ENCODE measurements at places on chromosomes 5 and 9. TPM values are rescaled to one million over a fixed set of nuclear protein-coding genes. Genes with fewer than 3 reads are reported as not detected.

GRCh38 chr5:79074641-79075040 is 5.1 kb downstream of the BHMT2 start:
- H3K27ac ChIP-seq = no peak overlapping the region
- H3K4me1 ChIP-seq = no peaks in the 10 kb centered on the region
- no peaks in the 10 kb centered on the region for H3K36me3 ChIP-seq
- H3K4me3 ChIP-seq = no peak overlapping the region
- no peaks in the 10 kb centered on the region for H3K27me3 ChIP-seq

DNA sequence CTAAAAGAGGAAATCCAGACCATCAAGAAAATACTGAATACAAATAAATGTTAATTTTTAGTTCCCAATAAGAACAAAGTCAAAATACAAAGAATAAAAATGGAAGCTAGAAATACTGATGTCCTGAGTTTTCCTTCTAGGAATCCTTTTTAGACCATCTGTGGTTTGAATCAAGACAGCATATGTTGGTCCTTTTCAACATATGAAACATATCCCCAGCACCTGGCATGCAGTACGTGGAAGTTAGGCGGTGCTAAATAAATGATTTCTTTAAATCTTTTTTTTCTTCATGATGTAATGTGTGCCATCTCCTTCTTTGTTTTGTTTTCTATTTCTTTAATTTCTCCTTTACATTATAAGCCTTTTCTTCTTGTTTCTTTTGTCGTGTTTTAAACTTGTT is 34.0 kb downstream of the KIAA1958 start:
- no peaks in the 10 kb centered on the region for H3K27me3 ChIP-seq
- H3K4me3 ChIP-seq = no peak overlapping the region
- no peaks in the 10 kb centered on the region for H3K4me1 ChIP-seq
- H3K36me3 ChIP-seq = no peaks in the 10 kb centered on the region
- DNase-seq = no peak

DNA sequence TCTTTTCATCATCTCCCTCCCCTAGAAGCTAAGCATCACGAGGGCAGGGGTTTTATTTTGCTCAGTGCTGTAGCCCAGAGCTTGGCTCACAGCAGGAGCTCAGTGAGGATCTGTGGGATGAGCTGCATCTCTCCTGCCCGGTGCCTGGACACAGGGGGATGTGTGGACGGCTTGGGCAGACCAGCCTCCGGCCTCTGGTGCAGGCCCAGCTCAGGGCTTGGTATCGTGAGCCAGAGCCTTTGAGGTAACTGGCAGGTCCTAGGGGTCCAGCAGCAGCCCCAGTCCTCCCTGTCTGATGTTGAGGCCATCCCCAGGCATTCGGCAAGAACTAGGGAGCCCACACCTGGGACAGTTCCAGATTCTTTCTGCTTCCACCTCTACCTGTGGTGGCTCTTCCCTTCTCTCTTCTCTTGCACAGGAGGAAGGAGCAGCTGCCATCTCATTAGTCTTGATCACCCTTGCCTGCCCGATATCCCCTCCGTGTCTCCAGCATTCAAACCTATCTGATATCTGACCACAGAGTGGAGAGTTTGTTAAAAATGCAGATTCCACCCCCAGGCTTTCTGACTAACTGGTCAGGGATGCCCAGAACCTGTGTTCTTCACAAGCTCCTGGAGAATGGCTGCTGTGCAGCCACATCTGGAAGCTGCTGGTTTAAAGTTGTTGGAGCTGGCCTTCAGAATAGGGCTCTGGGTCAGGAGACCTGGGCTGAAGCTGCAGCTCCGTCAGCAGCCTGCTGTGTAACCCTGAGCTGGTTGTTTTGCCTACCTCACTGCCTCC is 7.9 kb upstream of the SLC6A7 start:
- no peak overlapping the region for H3K27ac ChIP-seq
- H3K4me3 ChIP-seq = no peak overlapping the region
- H3K27me3 ChIP-seq = peaks cover 23% of the 10 kb centered on the region
- H3K4me1 ChIP-seq = no peaks in the 10 kb centered on the region
- no peaks in the 10 kb centered on the region for H3K36me3 ChIP-seq

Gene DND1
- 0.28 TPM for total RNA-seq

Gene CCNJL
- 10.4 TPM for total RNA-seq

- no peak overlapping the region for H3K27ac ChIP-seq
- H3K27me3 ChIP-seq = no peaks in the 10 kb centered on the region
- H3K4me1 ChIP-seq = no peaks in the 10 kb centered on the region
- no peak for DNase-seq
- no peaks in the 10 kb centered on the region for H3K36me3 ChIP-seq
Observed at GRCh38 chr5:329121-329735, 7.7 kb downstream of the AHRR start.

Gene IFNB1
- not detected for total RNA-seq

GRCh38 chr9:122090981-122091380 is 2.1 kb downstream of the TTLL11 start:
- no peak overlapping the region for H3K4me3 ChIP-seq
- no peak for DNase-seq
- H3K27me3 ChIP-seq = peaks cover 72% of the 10 kb centered on the region
- H3K4me1 ChIP-seq = no peaks in the 10 kb centered on the region
- no peaks in the 10 kb centered on the region for H3K36me3 ChIP-seq

GRCh38 chr9:109467936-109468335 is 30.2 kb downstream of the PTPN3 start:
- no peak for DNase-seq
- no peak overlapping the region for H3K27ac ChIP-seq
- H3K36me3 ChIP-seq = no peaks in the 10 kb centered on the region

GRCh38 chr5:142216931-142217330 is 107.9 kb downstream of the SPRY4 start:
- H3K4me3 ChIP-seq = no peak overlapping the region
- H3K27ac ChIP-seq = no peak overlapping the region
- DNase-seq = no peak
- H3K27me3 ChIP-seq = no peaks in the 10 kb centered on the region
- H3K4me1 ChIP-seq = no peaks in the 10 kb centered on the region

GRCh38 chr9:20014168-20014567 is 225.3 kb upstream of the SLC24A2 start:
- no peaks in the 10 kb centered on the region for H3K36me3 ChIP-seq
- no peak overlapping the region for H3K27ac ChIP-seq
- no peak for DNase-seq

Data from endodermal cell (in vitro differentiated cells).